Activated CD8-positive, alpha-beta memory T cell treated with anti-CD3 and anti-CD28 coated beads, Interleukin-2, amount 10 ng/mL, durations not matched to agents 7 days and 5 days (primary cell): ENCODE measurements at places on chromosomes 6 and 20. TPM values are rescaled to one million over a fixed set of nuclear protein-coding genes. Genes with fewer than 3 reads are reported as not detected.

The NMBR gene
- not detected for total RNA-seq

DNA sequence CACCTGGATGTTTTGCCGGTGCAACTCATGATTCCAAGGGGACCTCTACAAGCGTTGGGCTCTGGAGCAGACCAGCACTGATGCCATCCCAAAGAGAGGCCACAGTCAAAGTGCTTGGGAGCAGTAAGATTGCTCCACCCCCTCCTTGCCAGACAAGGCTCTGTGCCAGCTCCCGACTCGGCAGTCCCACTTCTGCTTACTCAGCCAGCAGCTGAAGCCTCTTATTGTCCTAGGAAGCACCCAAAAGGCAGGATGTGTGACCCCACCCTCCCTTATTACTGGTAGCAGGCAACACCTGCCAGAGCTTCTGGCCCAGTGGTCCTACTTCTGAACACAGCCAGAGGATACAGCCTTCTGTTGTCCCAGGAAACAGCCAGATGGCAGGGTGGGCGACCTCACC is 614.2 kb downstream of the TENT5A start:
- no peak for DNase-seq

The MMUT gene
- total RNA-seq: 15.1 TPM

GRCh38 chr6:56927538-56928453 is 27.1 kb upstream of the BEND6 start:
- no peak for DNase-seq

GRCh38 chr6:155115893-155116570 is 120.9 kb downstream of the TIAM2 start:
- no peak for DNase-seq

The PRR3 gene
- total RNA-seq: 19.5 TPM

GRCh38 chr6:7254980-7255835 is 57.8 kb downstream of the SSR1 start:
- DNase-seq: no peak

DNA sequence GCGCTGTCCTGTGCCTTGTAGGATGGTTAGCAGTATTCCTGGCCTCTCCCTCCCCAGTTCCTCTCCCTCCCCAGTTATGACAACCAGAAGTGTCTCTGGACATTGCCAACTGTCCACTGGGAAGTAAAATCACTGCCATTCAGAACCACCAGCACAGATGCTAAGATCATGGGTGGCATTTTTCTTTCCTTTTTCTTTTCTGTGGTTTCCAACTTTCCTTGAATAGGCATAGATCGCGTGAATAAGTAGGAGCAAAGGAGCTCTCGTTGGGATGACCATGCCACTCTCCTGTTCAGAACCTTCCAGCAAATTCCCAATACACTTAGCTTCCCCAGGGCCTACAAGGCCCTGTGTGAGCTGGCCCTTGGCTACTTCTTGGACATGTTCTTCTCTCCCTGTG is 59.0 kb downstream of the EYA2 start:
- no peak for DNase-seq

- no peak for DNase-seq
Measured at GRCh38 chr6:83702077-83702476, 6.8 kb downstream of the SNAP91 start.

GRCh38 chr6:83086751-83087150 is 19.3 kb downstream of the DOP1A start:
- DNase-seq: no peak

- no peak for DNase-seq
Measured at GRCh38 chr20:53748176-53748575, 154.5 kb upstream of the ZNF217 start.

- DNase-seq: no peak
Measured at GRCh38 chr20:35133735-35134134, 13.4 kb downstream of the EDEM2 start.

The COL9A3 gene
- not detected for total RNA-seq

The SYTL3 gene
- 106 TPM for total RNA-seq

GRCh38 chr20:48139262-48140041 is 354.2 kb upstream of the SULF2 start:
- no peak for DNase-seq

DNA sequence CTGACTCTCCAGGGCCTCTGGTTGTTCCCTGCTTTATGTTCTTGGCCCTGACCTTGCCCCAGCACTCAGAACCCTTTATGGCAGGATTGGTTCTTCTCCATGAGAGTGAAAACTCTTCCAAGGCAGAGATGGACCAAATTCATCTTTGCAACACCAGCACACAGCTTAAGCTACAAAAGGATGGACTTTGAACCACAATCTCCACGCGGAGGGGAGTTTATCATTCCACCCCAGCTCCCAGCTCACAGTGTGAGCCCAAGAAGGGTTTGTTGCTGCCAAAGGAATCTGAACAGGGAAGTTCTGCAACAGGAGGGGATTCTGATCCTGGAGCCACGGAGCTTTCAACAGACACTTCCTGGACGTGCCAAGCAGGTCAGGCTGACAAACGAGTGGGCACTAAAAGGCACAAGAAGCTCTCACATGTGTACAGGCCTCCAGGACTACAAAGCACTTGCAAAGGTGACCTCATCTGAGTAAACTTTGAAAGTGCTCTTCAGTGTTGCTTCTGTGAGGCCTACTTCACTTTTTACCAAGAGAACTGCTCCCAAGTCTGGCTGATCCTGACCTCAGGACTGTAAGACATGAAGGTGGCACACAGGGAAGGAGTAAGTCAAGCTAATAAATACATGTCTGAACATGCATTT is 8.9 kb downstream of the FITM2 start:
- no peak for DNase-seq

DNA sequence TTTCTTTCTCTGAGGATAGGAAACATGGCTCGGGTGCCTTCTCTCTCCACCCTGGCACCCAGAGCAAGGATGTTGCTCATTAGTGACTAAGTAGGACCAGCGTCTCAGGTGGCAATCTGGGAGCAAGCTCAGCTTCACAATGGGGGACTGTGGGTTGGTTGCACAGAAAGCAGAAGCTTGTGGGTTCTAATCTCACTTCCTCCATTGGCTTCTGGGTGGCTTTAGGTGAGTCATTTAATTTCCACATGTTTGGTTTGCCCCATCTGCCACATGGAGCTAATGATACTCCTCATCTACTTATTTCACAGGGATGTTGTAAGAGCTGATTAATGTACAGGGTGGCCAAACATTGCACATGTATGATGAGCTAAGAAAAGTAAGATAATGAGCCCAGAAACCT is 54.8 kb upstream of the AKIRIN2 start:
- peak; percentile 80 for DNase-seq

The PPDPF gene
- 237 TPM for total RNA-seq

DNA sequence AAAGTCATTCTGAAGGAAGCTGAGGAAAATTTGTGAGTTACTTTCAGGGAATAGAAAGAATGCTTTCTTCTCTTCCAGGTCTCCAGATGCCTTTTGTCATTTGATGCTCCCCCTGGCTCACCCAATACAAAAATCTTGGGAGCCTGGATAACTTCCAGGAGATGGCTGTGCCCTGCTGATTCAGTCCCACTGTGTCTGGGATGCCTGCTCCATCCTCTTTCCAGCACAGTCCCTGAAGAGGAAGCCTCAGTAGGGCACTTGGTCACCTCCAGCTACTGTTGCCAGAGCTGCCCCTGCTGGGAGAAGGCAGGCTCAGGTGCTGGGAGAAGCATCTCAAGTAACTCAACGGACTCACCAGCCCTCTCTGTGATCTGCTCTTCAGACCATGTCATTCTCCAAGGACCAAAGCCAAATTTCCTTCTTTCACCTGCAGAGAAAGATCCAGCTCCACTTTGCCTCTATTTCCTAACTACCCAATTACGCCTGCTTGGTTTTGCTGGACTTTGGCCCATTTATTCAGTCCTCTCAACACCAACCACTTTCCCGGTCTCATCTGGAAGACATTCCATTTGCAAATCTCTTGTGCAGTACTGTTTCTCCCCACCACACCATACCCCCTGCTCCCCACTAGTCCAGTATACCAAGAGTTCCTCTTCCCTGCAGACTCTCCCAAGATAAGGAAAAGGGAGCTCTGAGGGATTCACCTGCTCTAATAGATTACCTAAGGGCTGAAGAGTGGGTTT is 53.3 kb downstream of the SLC23A2 start:
- no peak for DNase-seq

- DNase-seq: no peak
Measured at GRCh38 chr6:35691027-35691824, 2.5 kb upstream of the FKBP5 start.

DNA sequence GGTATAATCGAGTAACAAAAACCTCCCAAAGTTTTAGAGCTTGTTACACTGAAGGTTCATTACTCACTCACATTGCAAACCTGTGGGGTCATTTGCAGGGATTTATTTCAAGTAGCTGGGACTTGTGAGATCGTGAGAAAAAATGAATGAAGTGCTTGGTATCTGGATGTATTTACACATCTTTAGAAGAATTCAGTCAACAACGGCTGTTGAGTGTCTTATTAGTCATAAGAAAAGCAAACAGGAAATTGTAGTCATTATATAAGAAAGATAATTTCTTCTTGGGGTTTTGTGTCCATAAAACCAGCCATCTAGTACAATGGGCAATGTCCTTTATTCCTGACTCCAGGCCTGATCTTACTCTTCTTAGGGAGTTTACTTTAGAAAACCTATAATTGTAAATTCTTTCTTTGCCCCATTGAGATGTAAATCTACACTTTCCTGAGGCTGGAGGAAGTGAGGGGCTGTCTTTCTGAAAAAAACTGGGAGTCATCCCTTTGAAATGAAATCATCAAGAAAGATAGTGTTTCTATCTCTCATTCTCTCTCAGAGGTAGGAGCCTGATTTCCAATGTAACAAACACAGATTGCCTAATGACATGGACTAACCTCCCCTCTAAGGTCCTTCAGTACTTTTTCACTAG is 202.5 kb upstream of the ASCC3 start:
- DNase-seq: no peak

GRCh38 chr6:12348530-12349511 is 58.7 kb downstream of the EDN1 start:
- no peak for DNase-seq
